ENCODE measurements at places on chromosomes 5 and 9.
A peak's percentile ranks its signal among the peaks of the same experiment; 100 is the strongest.

DNA sequence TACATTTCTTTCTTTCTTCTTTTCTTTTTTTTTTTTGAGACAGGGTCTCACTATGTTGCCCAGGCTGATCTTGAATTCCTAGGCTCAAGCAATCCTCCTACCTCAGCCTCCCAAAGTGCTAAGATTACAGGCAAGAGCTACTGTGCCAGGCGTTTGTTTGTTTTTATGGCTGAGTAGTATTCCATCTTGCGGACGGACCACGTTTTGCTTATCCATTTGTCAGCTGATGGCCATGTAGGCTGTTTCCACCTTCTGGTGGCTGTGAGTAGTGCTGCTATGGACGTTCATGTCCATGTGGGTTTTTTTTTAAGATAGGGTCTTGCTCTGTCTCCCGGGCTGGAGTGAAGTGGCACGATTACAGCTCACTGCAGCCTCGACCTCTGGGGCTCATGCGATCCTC, 2.5 kb downstream of the DOK3 start:
- no peak for DNase-seq

DNA sequence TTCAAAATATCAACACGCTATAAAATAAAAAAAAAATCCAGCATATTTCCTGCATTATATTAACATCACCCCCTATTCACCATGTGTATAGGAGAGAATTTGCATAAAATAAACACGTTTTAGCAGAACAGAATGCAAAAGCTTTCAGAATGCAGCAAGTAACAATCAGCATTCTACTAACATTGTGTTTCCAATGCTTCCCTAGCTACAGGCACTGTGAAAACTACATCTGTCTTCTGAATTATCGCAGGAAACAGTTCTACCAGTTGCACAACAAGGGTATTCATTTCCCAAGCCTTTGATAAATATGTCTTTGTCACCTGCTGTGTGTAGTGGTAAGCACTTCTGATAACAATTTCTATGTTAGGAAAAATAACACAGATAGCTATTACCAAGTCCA, 1015.8 kb downstream of the CDH18 start:
- DNase-seq: no peak

DNA sequence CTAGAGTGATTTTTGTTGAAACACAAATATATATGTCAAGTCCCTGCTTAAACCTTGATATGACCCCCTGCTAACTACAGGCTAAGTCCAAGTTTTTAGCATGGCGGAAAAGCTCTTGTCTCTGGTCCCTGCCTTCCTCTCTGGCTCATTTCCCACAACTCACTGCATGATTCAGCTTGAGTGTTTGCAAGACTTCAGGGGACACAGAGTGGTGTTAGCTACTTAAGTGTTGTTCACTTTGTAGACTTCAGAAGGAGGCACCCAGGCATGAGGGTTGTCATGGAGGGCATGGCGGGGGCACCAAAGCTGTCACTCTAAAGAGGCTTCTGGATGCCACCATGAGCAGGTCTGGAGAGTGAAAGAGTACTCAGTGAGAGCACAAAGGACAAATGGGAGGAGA, 362.4 kb upstream of the ACTBL2 start:
- DNase-seq: no peak

DNA sequence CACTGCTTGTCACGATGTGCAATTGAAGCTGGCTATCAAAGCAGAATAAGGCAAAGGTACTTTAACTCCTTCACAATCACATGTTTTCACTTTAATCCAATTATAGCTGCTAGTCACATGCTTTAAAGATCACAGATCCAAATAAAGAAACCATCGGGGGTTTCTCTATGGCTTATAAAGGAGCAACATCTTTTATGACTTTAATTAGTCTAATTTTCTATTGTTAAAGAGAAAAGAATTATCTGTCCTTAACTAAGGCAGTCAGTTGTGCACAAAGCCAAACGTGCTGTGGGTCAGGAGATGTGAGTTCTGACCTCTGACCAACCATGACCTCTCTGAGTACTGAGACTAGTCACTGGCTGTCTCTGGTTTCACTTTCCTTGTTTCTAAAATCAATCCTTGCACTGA, 561.1 kb downstream of the RAB3C start:
- DNase-seq: no peak

DNA sequence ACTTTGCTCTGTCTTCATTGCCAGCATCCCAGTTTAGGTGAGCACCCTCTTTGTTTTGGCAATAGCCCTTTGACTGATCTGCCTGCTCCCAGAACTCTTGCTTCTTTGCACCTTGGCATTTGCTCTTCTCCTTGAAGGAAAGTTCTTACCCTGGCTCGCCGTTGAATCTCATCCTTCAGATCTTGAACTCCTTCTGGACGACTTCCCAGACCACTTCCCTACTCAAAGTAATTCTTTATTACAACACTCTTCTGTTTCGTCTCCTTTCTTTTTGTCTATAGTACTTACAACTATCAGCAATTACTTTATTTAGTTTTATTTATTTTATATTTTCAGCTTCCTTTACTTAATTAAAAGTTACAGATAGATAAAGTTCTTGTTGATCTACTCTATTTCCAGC, 1510.1 kb downstream of the MAT2B start:
- peak; percentile 12 for DNase-seq

DNA sequence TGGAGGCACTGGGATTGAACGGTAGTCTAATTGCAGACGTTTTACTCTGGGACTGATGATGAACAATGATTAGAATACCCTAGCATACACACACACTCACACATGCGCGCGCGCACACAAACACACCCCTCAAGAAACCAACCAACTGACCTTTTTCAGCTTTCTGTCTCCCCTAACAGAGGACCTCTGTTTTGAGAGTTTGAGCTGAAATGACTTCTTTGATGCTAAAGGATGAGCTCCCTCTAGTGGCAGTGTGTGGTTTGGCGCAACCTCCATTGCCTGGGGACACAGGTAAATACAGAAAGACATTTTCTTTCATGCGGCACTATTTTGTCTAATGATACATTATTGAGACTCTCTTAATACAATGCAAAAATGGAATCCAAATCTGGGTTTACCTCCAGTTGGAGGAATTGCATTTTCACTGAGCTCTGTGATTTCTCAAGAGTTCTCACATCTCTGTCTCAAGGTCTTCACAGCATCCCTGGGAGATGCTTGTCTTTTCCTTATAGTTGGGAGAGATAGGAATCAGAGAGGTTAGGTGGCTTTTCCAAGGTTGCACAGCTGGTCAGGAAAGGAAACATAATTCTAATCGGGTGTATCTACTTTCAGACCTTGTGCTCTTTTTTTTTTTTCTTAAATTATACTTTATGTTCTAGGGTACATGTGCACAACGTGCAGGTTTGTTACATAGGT, 187.5 kb downstream of the TMEM38B start:
- peak; percentile 57 for DNase-seq

- DNase-seq: no peak
These were observed 36.9 kb downstream of the KIF4B start for GRCh38 chr5:155050384-155051019.

GRCh38 chr9:8779478-8779877, 979.9 kb upstream of the DMAC1 start:
- no peak for DNase-seq

DNA sequence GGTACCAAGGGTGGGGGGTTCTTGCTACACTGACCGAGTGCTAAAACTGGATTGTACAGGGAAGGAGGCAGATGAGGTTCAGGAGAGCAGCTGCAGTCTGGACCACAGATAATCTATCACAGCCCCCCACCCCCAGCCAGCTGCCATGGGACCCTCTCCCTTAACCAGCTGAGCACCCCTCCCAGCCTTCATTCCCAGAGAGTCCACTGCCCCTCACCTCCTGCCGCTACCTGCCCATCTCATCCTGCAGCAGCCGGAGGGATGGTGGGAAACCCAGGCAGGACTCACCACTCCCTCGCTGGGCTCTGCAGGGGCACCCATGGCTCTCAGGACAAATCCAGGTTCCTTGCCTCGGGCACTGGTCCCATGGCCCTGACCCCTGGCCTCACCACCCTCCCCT, 66.7 kb downstream of the MRPL36 start:
- no peak for DNase-seq

- no peak for DNase-seq
These were observed 74.0 kb downstream of the DIRAS2 start for GRCh38 chr9:90568667-90569066.

DNA sequence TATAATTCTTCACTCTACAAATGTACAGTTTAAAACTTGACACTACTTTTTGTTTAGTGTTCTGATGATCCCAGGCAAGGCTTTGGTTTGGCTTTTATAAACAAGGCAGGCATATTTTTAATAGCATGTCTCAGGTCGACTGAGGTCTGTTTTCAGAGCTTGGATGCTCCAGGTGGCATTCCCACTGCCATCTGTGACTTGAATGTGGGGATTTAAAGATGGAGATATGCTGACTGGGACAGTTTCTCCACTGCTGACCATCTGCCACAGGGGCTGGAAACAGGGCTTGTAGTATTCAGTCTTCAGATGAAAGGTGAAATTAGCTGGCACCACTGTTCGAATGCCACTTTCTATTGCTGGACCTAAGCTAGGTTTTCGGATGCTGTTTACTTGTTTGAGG, 1266.2 kb upstream of the CDH18 start:
- DNase-seq: no peak

DNA sequence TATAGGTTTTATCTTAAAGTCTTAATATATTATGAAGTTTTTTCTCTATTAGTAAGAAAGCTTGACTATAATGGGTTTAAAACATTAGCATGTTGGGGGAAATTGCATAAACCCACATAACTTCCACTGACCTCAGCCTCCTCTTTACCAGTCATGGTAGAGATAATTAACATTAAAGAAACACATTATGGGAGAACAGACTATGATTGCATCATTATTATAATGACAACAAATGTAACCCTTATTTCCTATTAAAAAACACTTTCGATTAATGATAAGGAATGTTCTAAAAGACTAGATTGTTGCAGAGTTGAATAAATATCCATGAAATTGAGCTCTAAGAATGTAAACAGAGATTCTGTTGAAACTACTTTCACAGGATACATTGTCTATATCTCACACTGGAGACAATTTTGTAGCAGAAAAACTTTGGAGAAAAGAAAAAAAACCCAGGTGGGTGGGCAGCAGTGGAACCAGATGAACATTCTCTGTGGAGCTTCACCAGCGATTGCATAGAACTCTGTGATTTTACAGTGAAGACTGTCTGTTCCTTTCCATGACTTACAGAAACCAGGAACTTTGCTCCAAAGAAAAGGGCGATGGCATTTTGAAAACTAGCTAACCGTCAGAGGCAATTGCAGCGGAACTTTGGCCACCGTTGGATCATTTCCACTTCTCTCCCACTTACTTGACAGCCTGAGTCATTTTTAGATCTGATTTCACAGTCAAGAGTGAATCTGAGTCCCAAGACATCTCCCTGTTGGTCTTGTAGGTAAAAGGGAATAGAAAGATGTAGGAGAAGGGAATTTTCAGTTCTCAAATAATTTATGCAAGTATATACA, 21.0 kb upstream of the ERAP2 start:
- no peak for DNase-seq

GRCh38 chr9:109934136-109934856, 154.3 kb downstream of the PALM2AKAP2 start:
- no peak for DNase-seq

- peak; percentile 64 for DNase-seq
These were observed 1055.5 kb upstream of the DMAC1 start for GRCh38 chr9:8855046-8855445.

DNA sequence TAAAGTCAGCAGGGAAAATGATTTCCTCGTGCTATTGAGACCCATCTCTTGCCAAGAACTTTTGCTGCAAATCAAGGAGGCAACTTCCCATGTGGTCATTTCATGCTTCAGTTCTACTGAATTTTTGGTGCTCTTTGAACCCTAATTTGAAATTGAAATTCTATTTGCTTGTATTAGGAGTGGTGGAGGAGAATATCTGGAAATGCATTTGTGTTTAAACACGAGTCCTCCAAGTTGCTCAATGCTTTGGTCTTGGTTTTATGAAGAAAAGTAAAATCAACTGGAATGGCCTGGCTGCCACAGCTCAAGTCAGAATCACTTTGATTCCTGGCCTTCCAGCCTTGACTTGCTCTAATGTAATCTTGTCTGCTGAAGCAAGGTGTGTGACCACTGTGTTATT, 613.2 kb downstream of the TLE1 start:
- DNase-seq: no peak

DNA sequence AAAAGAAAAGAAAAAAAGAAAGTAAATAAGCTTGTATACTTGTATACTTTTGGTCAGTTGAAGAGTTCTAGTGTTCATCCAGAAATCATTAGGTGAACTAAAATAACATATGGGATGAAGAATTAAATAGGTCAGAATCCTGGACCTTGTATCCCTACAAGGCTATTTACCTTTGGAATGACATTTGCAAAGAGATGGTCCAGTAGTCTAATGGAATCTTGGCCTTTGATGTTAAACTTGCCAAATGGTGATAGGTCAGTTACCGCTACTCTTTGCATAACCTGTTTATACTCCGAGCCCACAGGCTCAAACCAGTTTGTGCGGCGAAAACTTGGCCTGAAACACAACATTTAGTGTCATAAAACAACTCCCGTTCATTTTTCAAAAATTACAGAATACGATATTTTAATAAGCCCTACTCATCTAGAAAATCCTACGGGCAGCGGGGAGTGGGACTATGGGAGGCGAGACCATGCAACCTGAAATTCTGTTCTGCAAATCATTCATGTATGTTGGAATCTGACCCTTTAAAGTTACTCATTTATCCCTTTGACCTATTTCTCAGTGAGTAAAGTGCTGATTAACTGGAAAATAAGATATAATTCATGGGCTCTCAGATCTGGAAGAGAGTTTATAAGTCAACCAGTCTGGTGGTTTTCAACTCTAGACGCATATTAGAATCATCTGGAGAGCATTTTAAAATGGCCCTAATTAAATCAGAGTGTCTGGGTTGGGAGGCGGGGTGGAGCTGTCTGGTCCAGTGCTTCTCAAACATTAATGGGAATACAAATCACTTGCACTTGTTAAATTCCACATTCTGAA, 38.6 kb downstream of the DMGDH start:
- no peak for DNase-seq

DNA sequence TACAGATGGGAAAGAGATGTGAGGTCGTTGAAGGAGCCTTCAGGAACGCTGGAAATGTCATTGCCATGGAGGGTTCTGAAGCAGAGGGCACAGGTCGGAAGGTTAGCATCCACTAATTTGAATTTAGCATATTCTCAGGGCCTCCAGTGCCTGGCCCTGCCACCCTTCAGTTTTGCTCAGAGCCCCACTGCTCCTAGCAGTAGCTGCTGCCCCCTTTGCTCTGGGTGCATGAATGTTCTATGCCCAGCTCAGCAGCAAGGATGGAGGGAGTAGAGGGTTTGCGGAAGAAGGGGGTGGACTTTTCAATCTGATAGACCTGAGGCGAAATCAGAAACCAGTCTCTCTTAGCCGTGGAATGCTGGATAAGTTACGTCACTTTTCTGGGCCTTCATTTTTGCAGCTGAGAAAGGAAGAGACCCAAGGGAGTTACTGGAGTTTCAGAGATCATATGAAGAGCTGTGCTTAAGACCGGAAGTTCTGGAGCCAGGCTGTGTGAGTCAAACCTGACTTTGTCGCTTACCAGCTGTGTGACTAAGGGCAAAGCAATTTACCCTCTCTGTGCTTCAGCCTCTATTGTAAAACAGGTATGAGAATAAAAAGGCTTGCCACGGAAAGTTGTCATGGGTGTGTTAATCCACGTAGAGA, 133.2 kb upstream of the PANK3 start:
- DNase-seq: peak; percentile 92

GRCh38 chr5:180786531-180787398, 15.8 kb downstream of the MGAT1 start:
- DNase-seq: peak; percentile 60

GRCh38 chr9:91824601-91825305, 125.3 kb downstream of the ROR2 start:
- peak; percentile 71 for DNase-seq
